ENCODE measurements at places on chromosomes 6 and 20.

DNA sequence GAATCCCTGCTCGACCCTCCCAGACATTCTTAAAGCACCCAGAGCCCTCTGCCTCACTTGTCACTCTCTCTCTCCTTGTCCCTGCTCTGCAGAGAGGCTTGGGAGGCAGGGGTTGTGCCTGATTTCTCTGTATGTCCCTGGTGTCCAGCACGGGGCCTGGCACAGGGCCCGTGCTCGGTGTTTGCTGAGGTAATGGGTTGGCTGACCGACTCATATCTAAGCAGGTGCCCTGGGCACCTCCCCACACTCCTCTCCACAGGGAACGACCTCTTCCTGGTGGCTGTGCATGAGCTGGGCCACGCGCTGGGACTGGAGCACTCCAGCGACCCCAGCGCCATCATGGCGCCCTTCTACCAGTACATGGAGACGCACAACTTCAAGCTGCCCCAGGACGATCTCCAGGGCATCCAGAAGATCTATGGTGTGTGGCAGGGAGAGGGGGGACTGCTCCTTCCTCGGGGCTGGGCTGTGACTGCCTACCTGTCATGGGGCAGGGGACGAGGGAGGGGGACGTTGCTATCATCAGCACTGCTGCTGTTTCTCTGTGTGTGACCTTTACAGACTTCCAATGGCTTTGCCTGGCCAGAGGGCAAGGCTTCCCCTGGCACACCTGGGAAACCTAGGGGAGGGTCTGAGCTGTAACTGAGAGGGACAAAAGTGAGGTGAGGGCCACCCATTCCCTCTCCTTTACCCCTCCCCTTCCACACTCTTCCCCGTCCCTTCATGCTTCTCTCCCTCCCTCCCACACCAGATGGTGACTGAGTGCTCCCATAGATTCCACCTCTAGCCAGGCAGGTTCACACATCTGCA, 14.2 kb downstream of the MMP24OS start:
- DNase-seq: no peak

GRCh38 chr6:140134224-140134623, 759.8 kb upstream of the CITED2 start:
- DNase-seq: peak; percentile 36

- no peak for DNase-seq
These were observed 18.4 kb upstream of the BEND6 start for GRCh38 chr6:56936466-56936865.

GRCh38 chr20:48584391-48585060, 243.3 kb downstream of the PREX1 start:
- DNase-seq: no peak

- no peak for DNase-seq
These were observed 55.0 kb downstream of the SAMD5 start for GRCh38 chr6:147563472-147563871.

GRCh38 chr6:161415302-161415855, 141.5 kb upstream of the AGPAT4 start:
- no peak for DNase-seq

- DNase-seq: no peak
These were observed 150.7 kb downstream of the FRK start for GRCh38 chr6:115909923-115910546.

DNA sequence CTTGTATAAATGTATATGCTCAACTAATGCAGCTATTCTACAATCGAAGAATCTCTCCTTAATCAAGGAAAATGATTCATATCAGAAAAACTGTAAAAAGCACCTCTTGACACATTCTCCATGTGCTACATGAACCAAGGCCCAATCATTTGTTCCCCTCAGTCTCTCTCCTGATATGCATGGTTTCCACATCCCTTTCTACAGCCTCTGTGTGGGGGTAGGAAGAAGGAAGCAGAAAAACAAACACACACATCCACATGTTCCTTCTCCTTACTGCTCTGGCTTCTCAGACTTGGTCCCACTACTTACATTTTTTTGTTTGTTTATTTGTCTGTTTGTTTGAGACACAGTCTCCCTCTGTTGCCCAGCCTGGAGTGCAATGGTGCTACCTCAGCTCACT, 510.5 kb downstream of the PRKN start:
- DNase-seq: no peak

GRCh38 chr6:26064619-26065257, 22.5 kb upstream of the HFE start:
- DNase-seq: peak; percentile 73

DNA sequence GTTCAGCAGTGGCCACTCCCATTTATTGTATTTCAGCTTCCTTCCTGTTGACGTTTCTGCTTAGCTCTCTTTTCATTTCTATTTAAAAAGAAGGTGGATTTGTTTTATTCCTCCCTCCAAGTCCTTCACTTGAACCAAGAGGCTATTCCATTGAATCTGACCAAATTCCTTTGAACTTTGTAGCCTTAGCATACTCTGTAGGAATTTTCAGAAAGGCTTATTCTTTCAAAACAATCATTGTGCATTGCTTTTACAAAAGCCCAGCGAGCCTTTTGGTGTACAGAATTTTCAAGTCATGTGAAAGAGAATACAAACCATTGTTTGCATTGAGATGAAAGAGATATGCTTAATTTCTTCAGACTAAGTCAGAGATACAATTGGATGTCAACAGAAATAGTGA, 151.0 kb upstream of the INSM1 start:
- no peak for DNase-seq
